AG09319 (cell line): ENCODE measurements at places on chromosomes 5 and 9.
A peak's percentile ranks its signal among the peaks of the same experiment; 100 is the strongest.

DNA sequence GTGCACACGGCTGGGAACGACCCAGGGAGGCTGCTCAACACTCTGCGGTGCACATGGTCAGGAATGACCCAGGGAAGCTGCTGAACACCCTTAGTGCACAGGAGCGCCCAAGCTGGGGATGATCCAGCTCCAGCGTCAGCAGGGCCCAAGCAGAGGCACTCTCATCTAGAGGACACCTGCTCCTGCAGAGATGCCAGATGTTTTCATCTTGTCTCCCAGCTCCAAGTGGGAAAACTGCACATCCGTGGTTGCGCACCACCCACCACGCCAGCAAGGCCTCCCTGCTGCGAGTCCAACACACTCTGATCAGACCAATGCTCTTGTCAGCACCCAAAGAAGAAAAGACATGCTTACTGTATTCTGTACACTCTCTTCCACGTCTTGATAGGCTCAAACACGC lies 34.1 kb downstream of the UBE2QL1 start:
- no peak for DNase-seq

- peak; percentile 69 for DNase-seq
Observed at GRCh38 chr5:143355710-143356109, 47.8 kb downstream of the NR3C1 start.

DNA sequence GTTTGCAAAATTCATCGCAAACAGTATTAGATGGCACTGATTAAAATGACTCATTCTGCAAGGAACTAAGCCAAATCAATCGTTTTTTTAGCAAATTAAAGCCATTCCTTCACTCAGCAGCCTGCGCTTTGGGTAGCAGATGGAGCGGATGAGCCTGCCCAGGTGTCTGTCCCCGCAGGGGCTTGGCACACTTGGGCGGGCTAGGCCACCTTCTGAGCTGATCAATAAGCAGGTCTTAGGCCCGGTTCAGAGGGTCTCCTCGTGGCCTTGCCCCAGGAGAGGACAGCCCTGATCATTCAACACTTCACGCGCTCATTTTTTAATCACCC lies 78.0 kb upstream of the FCN1 start:
- no peak for DNase-seq

DNA sequence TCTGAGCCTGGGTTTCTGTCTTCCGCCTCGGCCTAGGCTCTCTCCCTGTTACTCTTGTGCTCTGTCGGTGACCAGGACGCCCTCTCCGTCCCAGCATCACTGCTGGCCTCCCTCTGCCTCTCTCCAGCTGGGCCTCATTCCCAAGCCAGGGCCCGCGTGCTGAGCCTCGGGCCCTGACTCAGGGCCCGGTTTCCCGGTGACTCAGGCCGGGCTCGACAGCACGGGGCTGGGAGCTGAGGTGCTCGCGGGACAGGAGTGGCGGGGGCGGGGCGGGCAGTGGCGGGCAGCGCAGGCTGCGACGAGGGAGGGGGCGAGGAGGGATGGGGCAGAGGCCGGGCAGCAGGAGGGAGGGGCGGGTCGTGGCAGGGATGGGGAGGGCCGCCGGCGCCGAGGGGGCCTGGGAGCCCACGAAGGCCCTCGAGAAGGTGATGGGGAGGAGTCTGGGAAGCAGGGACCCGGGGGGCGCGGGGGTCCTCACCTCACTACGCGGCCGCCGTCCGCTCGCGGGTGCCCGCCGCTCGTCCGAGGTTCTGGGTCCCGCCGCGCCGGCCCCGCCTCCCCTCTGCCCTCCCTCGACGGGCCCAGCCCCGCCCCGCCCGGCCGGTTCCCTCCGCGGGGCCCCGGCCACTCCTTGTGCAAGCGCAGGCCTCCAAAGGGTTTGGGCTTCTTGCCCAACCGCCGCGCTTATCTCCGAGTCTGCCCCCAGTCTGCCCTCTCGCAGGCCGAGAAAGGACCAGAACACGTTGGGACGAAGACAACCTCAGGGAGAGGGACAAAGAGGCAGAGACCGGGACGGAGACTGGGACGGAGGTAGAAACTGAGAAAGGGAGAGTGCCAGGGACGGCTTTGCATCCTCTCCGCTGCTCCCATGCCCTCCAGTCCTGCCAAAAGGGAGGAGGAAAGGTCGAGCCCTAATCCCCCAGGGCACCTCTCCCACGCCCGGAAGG lies at the start of gene ARAP3:
Gene ARAP3 (minus strand): TSS at position 536 of the 947 bp plus-strand sequence. CDS start 1,744 bp downstream, outside the sequence.
- DNase-seq, result no peak

DNA sequence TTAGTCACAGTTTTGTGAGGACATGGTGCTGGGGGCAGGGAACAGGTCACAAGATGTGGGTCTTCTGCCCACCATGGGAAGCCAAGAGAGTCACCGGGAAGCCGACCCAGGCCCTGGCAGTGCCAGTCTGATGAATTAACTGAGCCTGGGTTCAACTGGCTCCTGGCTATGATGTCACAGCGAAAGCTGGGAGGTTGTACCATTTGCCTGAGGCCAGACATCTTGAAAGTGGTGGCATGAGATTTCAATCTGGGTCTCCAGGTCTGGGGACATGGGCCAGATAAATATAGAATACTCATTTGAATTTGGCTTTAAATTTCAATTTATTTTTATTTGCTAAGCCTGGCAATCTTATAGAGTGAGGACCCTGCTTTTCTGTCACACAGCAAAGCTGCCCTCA lies 280.9 kb downstream of the NSG2 start:
- no peak for DNase-seq

DNA sequence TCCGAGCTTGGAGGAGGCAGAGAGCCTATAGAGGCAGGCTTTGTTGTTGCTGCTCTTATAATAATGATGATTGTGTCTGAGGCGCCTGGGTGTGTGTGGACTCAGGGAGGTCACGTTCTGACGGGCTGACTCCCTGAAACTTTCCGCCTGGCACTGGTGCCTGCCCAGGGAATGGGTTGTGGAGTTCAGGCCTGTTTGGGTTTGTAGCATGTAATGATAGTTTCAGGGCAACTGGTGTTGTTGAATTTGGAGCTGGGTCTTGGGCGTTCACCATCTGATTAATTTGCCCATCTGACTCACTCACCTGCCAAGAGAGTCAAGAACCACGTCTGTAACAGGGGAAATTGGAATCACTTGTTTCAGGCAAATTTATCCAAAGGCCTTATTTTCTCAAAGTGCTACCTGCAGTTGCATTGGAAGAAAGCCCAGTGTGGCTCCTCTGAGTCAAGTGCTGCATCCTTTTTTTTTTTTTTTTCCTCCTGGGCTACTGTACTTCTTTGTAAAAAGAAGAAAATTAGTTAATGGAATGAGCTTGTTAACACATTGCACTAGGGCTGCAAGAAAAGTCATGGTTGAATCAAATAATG lies 386.5 kb downstream of the GADD45G start:
- no peak for DNase-seq

- DNase-seq, result no peak
Observed at GRCh38 chr5:143101121-143101520, 302.4 kb downstream of the NR3C1 start.

DNA sequence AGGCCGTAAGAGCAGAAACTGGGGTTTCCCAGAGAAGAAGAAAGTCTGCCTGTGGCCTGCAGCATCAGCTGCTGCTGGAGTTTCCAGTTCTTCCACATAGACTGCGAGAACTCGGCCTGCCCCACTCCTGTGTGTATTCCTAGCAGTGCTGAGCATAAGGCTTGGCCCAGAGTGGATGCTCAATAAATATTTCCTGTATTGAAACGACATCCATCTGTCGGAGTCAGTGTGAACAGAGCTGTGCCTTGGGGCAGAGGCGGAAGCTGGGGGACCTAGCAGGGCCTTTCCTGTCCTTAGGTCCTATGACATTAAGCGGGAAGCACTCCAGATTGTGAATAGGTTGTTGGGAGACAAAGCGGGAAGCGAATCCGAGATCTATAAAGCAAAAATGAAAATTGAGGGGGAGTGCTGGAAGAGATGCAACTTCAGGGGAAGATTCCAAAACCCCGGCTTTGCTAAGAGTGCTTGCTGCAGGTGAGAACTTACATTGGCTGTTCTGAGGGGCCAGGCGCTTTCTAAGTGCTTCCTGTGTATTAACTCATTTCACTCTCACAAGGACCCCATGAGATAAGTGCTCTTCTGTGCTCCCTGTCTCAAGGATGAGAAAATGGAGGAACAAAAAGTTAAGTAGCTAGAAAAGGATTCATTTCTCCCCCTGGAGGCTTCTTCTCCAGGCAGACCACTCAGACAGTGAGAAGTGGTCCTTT lies 76.1 kb upstream of the CXCL14 start:
- DNase-seq, result no peak

- no peak for DNase-seq
Observed at GRCh38 chr5:180860273-180860886, 696 bp downstream of the ZFP62 start.

DNA sequence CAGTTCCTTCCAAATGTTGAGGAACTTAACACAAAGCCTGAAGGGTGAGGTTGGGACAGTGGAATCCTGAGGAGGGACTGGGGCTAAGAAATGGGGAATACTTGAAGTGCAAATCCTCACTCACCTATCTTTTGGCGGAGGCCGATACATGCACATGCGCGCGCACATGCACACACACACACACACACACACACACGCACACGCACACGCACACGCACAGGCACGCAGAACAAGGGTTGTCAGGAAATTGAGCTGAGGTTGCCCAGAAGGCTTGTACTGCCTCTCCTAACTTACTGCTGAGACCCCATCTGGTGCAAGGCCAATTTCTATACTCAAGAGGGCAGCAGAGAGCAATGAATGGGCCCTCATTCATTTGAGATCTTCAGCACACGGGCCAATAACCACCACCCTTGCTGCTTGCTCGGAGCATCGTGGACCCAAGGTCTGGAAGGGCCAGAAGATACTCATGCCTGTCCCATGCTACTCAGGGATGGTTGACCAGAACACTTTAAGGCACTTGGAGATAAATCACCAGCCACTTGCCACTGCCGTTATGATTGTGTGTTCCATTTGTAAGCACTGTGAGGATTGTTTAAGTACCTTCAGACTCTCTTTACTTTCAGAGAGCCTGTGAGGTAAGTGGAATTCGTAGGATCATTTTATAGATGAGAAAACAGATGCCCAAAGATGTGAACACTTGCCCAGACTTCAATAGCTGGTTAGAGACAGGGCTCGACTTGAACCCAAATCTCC lies 21.5 kb downstream of the BTF3 start:
- peak; percentile 56 for DNase-seq

- no peak for DNase-seq
Observed at GRCh38 chr5:1593903-1594356, 70.2 kb upstream of the LPCAT1 start.

DNA sequence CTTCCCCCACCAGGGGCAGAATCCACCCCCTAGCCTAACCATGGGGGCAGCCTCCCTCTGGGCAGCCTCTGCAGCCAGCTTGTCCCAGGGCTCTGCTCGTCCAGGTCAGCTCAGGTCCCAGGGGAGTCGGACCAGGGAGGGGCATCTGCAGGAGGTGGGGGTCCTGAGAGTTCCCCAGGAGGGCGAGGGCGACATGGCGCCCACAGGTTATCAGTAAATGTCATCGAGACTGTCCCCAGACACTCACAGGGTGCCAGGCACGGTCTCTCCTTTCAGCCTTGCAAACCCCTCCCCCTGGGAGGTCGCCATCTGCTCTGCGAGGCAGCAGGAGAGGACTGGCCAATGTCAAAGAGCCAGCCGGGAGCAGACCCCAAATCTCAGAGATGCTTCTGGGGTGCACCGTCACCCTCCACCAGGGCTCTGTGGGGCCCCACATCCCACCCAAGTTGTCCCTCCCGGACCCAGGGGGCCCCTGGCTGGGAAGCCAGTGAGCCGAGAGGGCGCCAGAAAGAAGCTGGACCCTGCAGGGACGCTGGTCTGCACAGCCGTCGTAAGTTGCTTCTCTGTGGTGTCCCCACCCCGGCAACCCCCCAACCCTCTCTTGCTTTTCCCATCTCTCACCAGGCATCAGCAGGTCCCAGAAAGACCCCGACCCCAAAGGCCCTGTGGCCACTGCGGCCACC lies 69.3 kb downstream of the NTNG2 start:
- no peak for DNase-seq

GRCh38 chr5:25944786-25945185 lies 1093.6 kb downstream of the CDH9 start:
- no peak for DNase-seq

DNA sequence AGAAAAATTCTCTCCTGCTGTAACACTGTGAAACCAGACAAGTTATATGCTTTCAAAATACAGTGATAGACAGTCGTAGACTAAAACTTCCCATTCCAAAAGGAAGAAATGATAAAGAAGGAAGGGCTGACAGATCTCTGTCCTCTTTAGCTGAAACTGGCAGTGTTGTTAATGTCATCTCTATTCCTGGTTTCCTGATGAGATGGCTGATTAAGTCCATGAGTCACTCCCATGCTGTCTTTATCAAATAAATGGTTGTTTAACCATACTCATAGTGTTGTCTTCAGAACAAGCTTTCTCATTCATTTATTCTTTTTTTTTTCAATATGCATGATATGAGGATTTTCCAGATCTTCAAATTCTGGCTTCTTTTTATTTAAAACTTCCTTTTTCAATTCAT lies 952.2 kb upstream of the WWC1 start:
- DNase-seq, result no peak

DNA sequence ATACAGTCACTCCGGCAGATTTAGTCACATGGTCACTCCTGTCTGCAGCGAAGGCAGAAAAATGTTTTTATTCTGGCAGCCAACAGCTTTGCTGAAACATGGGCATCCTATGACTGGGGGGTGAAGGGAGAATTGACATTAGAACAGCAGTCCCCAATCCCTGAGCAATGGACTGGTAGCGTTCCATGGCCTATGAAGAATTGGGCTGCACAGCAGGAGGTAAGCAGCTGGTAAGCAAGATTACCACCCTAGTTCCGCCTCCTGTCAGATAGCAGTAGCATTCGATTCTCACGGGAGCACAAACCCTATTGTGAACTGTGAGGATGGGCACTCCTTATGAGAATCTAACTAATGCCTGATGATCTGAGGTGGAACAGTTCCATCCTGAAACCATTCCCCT lies 93.1 kb upstream of the FTMT start:
- no peak for DNase-seq

DNA sequence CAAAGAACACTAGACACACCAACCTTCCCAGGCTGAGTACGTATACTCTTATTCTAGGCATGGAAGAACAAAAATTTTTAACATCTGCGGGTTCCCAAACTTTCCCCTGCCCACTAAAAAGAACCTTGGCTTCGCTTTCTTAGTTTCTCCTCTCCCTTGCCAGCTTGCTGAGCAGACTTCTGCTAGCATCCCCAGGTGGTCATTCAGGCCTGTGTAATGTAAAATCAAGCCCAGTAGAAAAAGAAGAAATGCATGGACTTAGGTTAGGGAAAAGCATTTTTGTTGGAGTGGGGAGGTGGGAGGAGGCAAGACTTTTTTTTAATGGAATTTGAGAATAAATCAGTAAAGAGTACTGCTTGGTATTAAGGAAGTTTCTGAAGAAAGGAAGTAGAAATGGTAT lies 331.0 kb upstream of the TLE4 start:
- no peak for DNase-seq

GRCh38 chr5:94469894-94470329 lies 148.5 kb downstream of the KIAA0825 start:
- peak; percentile 39 for DNase-seq

DNA sequence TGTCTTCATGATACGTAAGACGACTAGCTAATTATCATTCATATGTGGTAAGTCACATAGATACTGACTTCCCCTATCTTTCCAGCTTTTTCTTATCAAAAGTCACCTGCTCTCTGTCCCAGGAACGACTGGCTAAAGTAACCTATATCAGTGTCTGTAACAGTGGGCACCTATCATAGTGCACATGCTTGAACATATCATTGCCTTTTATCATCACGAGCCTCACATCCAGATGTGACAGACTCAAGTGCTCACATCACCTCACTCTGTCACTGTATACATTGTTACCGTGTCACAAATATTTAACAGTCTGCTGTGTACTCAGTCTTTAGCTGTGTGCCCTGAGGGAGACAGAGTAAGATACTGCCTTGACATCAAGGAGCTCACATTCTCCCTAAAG lies 125.4 kb upstream of the CCDC152 start:
- no peak for DNase-seq
